ENCODE measurements at places on chromosomes 12 and 14. TPM values are rescaled to one million over a fixed set of nuclear protein-coding genes. Genes with fewer than 3 reads are reported as not detected.
A peak's percentile ranks its signal among the peaks of the same experiment; 100 is the strongest.

- DNase-seq = no peak
Measured at GRCh38 chr14:74938531-74939495, 15.8 kb upstream of the RPS6KL1 start.

DNA sequence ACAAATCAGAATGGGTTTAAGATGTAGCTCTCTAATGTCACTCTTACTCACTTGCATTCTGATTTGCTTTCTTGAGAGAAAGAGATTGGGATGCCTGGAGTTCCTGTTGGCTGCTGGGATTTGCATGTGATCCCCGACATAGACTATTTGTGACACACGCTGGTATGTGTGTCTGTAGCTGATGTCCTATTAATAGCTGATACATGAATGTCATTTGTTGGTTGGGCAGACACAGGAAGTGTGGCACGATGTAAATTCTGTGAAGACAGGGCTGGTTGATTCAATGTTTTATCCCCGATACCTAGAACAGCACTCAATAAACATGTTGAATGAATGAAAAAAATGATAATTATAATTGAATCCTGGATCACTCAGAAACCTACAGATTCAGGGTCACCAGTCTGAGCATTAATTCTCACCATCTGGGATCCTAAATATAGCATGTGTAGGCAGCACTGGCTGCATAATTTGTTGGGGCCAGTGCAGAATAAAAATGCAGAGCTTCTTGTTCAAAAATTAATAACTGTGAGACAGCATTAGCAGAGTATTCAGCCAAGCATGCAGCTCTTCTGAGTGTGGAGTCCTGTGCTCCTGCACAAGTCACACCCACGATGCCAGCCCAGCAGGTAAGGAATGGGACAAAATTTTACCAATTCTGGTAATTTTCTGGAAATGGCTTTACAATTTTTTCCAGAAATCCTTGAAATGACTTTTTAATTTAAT lies 35.5 kb upstream of the SOCS2 start:
- no peak for DNase-seq

- peak; percentile 99 for DNase-seq
Measured at GRCh38 chr14:61569812-61570548, 125.3 kb upstream of the HIF1A start.

- DNase-seq = no peak
Measured at GRCh38 chr14:62029569-62029924, 267.3 kb downstream of the SNAPC1 start.

DNA sequence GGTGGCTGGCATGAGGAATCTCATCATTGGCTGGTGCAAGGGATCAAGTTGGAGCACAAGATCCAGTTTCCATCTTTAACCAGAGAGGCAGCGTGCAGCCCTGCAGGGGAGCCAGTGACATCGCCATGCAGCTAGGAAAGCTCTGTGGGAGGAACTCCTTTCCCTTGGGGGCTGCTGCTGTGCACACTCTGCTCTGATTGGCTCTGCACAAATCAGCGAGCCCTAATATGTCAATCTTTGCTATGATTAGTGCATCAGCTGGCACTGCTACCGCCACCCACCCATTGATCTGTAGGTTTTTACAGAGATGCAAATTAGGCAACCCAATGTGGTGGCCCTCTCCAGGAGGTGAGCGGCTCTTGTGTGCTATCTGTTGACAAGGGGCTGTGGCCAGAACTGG lies 262.6 kb downstream of the PCNX1 start:
- no peak for DNase-seq

LACRT gene
- total RNA-seq = not detected

ADCY4 gene
- not detected for total RNA-seq
